ENCODE measurements at places on chromosomes 11 and 22.

GRCh38 chr11:77821349-77821851 is 456 bp downstream of the AAMDC start:
- peak; percentile 16 for DNase-seq

GRCh38 chr22:46044621-46045458 is 67.9 kb upstream of the WNT7B start:
- peak; percentile 34 for DNase-seq

GRCh38 chr11:102244681-102245409 is 72.4 kb upstream of the BIRC3 start:
- no peak for DNase-seq

DNA sequence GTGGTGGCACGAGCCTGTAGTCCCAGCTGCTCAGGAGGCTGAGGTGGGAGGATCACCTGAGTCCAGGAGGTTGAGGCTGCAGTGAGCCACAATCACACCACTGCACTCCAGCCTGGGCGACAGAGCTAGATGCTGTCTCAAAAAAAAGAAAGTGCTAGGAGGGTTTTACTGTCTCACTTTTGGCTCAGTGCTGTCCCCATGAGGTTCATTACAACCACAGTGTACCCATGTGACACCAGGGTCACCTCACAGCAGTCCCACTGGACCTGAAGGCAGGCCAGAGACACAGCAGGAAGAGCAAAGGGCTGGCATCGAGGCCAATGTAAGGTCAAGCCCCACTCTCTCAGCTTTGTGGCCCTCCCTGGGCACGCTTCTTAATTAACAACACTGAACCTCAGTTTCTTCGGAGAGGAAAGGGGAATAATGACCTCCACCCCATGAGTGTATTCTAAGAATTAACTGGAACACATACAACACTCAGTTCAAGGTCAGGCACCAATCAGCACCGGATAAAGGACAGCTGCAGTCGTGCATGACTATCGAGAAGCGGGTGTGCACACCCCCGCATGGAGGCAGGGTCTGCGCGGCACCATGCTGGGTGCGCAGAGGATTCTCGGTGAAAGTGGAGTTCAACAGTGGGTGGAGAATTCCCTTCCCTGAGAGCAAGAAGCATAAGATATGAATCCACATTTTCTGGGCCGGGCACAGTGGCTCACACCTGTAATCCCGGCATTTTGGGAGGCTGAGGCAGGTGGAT is 30.9 kb upstream of the BAIAP2L2 start:
- no peak for DNase-seq

GRCh38 chr22:42791721-42792452 is 65.2 kb downstream of the ARFGAP3 start:
- DNase-seq = no peak

DNA sequence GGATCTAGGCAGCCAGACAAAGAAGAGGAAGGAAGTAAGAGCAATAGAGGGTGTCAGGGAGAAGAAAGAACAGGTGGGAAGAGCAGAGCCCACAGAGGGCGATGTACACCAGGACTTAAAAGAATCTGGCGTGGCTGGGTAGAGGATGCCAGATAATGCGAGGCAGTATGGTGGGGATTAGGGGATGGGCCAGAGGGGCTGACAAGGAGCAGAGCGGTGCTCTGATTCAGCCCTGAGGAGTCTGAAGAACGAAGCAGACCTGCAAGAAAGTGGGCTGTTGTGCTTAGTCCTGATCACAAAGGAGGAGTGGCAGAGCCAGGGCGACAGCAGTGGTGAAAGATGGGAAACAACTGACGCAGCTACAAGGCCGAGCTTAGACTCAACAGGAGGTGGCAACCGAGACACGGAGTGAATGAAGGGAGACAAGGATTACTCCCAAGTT is 163.7 kb downstream of the LARGE1 start:
- no peak for DNase-seq

DNA sequence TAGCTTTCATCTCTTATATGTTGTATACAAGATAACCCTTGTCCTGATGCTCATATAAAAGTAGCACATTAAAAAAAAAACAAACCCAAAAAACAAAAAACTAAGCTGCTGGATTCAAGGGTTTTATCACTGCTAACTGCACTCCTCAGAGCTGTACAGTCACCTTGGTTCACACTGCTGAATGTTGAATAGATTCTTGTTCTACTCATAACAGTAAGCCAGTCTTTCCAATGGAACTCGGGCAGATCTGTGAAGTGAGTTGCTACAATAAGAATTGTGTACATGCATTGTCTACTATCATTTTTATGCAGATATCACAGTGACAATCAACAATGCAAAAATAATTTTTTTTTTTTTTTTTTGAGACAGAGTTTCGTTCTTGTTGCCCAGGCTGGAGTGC is 4.7 kb downstream of the HARBI1 start:
- DNase-seq = no peak

- no peak for DNase-seq
Observed at GRCh38 chr11:16982256-16982671, 31.9 kb downstream of the PLEKHA7 start.

- DNase-seq = no peak
Observed at GRCh38 chr11:45603946-45604682, 61.3 kb downstream of the CHST1 start.

- DNase-seq = no peak
Observed at GRCh38 chr11:6671991-6672390, 11.1 kb downstream of the MRPL17 start.

GRCh38 chr11:105769627-105770026 is 159.8 kb downstream of the GRIA4 start:
- no peak for DNase-seq

DNA sequence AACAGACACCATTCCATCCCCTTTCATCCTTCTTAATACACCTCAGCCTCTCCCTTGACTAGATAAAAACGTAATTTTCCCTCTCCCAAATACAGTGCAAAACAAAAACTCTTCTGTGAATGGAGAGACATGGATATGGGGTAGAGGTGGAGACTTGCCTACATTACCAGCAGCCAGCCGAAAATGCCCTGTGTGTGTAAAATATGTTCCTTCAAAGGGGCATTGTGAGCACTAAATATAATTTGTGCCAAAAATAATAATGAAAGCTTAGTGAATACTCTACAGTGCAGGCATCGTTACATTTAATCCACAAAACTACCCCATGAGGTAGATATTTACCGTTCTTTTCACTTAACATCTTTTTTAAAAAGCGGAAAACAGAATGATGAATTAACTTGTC is 1.0 kb upstream of the TRIM44 start:
- no peak for DNase-seq

DNA sequence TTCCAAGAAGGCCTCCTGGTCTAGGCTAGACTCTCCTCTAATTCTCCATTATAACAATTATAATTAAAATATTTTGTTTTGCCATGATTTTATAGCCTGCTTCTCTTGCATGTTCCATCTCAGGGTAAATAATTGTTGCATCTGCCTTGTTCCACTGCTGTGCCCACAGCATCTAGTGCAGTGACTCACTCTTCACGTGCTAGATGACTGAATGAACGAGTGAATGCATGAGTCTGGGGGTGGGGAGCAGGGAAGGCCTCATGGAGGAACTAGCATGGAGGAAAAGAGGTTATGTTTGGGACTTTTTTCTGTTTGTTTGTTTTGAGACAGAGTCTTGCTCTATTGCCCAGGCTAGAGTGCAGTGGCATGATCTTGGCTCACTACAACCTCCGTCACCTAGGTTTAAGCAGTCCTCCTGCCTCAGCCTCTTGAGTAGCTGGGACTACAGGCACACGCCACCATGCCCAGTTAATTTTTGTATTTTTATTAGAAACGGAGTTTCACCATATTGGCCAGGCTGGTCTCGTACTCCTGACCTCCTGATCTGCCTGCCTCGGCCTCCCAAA is 5.2 kb upstream of the OAF start:
- no peak for DNase-seq

GRCh38 chr11:64297699-64298358 is 2.3 kb upstream of the CATSPERZ start:
- no peak for DNase-seq

GRCh38 chr11:24619900-24620299 is 123.0 kb downstream of the LUZP2 start:
- DNase-seq = no peak

DNA sequence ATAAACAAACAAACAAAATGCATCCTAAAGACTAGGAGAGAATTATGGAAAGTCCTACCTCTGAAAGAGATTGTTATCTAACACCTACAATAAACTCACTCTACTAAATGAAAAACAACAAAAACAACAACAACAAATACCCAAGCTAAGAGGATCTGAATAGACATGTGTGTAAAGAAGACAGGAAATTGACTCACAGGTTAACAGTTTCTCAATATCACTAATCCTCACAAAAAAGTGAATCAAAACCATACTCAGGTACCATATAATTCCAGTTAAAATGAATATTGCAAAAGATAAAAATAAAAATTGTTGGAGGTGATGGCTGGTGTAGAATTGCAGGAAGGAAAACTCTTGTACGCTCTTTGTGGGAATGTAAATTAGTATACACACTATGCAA is 110.4 kb upstream of the TOP3B start:
- no peak for DNase-seq

- no peak for DNase-seq
Observed at GRCh38 chr22:48756146-48757111, 1071.2 kb downstream of the BRD1 start.

- no peak for DNase-seq
Observed at GRCh38 chr11:17648528-17648927, 70.8 kb upstream of the MYOD1 start.

DNA sequence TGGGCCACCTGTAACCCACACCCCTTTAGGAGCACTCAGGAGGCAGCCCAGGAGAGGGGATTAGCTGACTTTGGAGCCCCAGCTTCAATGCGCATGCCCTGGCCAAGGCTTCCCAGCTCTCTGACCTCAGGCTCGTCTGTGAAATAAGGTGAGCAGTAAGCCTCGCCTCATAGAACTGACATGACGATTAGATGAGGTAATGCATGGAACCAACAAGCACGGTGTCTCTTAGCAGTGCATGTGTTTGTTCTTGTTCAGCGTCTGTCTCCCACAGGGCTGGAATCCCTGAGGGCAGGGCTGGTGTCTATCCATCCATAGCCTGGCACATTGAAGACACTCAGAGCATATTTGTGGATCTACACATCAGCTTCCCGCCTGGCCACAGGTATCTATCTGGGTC is 415.4 kb downstream of the MN1 start:
- no peak for DNase-seq

DNA sequence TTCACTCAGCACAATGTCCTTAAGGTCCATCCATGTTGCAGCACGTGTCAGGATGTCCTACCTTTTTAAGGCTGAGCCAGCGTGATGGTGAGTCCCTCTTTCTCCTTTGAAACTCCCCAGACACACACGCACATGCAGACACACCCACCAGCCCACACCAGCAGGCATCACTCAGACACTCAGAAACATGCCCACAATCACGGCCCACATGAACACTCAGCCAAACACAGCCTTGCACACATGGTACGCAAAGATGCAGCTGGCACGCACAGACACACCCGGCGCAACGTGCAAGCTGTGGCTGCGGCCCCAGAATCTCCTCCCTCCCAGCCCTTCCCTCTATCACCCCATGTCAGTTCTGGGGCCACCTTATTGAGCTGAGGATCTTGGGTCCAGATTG is 8.0 kb downstream of the FADS3 start:
- DNase-seq = no peak

- DNase-seq = no peak
Observed at GRCh38 chr11:119941171-119941570, 196.7 kb downstream of the TRIM29 start.

DNA sequence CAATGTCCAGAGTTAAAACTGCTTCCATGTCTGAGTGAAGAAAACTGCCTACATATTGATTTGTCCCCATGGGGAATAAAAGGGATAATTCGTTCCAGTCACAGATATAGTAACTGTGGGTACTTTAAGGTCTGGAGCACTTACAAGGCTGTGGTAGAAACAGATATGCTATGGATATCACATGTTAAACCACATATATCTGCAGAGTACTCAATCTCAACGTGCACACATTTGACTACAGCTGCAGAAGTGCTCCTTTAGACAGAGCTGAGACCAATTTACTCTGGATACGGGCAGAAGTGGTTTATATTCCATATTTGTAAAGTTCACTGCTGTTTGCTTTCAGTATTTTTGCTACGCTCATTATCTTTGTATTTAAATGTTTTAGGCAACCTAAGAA is 9.7 kb upstream of the MS4A2 start:
- no peak for DNase-seq

DNA sequence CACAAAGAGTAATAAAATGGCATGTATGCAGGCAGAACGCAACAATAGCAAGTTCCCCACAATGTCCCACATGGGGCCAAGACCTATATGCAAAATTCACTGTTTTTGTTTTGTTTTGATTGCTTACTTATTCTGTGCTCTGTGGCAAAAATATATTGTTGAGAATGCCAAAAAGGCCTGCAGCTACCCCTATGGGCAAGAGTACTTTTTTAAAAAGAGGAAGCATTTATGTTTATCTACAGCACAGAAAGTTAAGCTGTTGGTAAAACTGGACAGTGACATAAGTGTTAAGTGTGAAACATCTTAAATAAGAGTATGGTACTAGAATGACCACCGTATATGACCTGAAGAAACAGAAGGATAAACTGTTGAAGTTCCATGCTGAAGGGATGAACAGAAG is 301.9 kb upstream of the ZC3H12C start:
- no peak for DNase-seq

DNA sequence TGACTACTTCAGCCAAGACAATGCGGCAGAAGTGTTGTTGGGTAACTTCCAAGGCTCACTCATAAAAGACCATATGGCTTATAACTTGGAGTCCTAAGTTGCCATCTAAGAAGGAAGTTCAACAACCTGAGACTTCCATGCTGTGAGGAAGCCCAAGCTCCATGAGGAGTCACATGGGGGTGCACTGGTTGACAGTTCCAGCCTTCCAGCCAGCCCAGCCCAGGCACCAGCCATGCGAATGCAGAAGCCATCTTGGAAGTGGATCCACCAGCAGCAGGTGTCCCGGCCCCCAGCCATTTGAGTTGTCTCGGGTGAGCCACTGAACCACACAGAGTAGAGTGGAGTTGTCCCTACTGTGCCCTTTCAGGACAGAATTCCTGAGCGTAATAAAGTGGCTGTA is 32.8 kb upstream of the WNT7B start:
- DNase-seq = no peak

- DNase-seq = no peak
Observed at GRCh38 chr11:84264066-84264465, 977.9 kb upstream of the CCDC90B start.

DNA sequence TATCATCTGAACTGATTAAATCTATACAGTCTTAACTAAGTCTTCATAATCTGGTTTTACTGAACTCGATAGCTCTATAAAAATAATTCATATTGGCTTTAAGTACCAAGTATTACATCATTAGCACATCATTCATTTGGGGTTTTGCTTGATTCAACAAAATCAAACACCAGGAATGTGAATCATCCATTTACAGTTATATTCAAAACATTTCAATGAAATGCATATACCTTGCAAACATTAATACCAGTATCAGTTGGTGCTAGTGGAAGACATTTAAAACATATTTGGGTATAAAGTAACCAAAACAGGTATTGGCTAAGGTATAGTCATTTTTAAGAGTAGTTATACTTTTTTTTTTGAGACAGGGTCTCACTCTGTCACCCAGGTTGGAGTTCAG is 12.2 kb upstream of the CCDC89 start:
- no peak for DNase-seq

GRCh38 chr11:66022401-66023185 is 3.7 kb downstream of the CATSPER1 start:
- peak; percentile 67 for DNase-seq

- DNase-seq = no peak
Observed at GRCh38 chr22:39815932-39816331, 77.6 kb downstream of the ENTHD1 start.

- peak; percentile 46 for DNase-seq
Observed at GRCh38 chr11:118434553-118435289, 1.6 kb upstream of the KMT2A start.

- no peak for DNase-seq
Observed at GRCh38 chr11:117570701-117571100, 226.3 kb downstream of the DSCAML1 start.

- peak; percentile 89 for DNase-seq
Observed at GRCh38 chr11:126465573-126466188, 110.2 kb downstream of the ST3GAL4 start.

Measured in CD4-positive, CD25-positive, alpha-beta regulatory T cell (primary cell).